ENCODE measurements at places on chromosomes 3 and 15.

- peaks cover 33% of the 10 kb centered on the region for H3K4me1 ChIP-seq
- DNase-seq, result no peak
- H3K4me3 ChIP-seq, result no peak overlapping the region
- peaks cover 8% of the 10 kb centered on the region for H3K36me3 ChIP-seq
- no peak overlapping the region for H3K27ac ChIP-seq
These were observed 133.1 kb downstream of the THSD4 start for GRCh38 chr15:71248386-71248785.

- no peak overlapping the region for H3K4me3 ChIP-seq
- no peaks in the 10 kb centered on the region for H3K27me3 ChIP-seq
- no peaks in the 10 kb centered on the region for H3K36me3 ChIP-seq
- H3K4me1 ChIP-seq, result peaks cover 40% of the 10 kb centered on the region
These were observed 105.1 kb upstream of the ETV5 start for GRCh38 chr3:186213946-186214345.

GRCh38 chr15:98712845-98713584 is 64.7 kb downstream of the IGF1R start:
- H3K27ac ChIP-seq, result no peak overlapping the region
- no peak overlapping the region for H3K4me3 ChIP-seq
- no peaks in the 10 kb centered on the region for H3K27me3 ChIP-seq
- no peak for DNase-seq

DNA sequence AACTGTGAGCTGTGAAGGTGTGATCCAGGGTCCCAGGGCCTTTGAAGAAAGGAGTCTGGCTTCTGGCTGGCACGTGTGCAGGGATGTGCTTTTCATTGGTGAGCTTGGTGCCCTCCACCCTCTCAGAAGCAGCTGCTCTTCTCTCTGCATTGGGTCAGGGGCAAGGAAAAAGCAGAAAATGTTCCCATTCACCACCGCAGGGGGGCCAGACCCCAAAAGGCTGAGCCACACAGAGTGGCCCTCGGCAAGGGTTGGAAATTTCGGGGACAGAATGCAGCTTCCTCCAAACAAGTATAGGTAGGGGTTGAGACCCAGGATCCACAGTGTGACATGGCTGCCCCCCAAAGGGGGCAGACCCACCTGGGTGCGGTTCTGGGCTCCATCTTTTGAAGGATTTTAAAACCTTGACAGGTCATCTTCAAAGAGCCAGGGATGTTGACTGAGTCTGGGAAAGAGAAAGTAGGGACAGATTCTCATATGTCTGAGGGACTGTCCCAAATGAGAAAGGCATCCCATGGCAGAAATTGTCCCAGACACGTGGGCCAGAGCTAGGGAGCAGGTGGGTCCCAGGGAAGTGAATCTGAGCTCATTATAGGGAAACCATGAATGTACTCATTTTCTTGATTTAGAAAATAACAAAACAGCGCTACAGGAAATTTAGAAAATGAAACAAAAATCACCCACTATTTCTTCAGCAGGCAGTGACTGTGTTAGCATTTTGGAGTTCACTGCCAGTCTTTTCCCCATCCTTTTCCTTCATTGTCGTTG is 2.7 kb downstream of the CSK start:
- no peaks in the 10 kb centered on the region for H3K36me3 ChIP-seq
- no peak overlapping the region for H3K4me3 ChIP-seq
- peaks cover 2% of the 10 kb centered on the region for H3K27me3 ChIP-seq
- H3K4me1 ChIP-seq, result peaks cover 53% of the 10 kb centered on the region
- no peak for DNase-seq

DNA sequence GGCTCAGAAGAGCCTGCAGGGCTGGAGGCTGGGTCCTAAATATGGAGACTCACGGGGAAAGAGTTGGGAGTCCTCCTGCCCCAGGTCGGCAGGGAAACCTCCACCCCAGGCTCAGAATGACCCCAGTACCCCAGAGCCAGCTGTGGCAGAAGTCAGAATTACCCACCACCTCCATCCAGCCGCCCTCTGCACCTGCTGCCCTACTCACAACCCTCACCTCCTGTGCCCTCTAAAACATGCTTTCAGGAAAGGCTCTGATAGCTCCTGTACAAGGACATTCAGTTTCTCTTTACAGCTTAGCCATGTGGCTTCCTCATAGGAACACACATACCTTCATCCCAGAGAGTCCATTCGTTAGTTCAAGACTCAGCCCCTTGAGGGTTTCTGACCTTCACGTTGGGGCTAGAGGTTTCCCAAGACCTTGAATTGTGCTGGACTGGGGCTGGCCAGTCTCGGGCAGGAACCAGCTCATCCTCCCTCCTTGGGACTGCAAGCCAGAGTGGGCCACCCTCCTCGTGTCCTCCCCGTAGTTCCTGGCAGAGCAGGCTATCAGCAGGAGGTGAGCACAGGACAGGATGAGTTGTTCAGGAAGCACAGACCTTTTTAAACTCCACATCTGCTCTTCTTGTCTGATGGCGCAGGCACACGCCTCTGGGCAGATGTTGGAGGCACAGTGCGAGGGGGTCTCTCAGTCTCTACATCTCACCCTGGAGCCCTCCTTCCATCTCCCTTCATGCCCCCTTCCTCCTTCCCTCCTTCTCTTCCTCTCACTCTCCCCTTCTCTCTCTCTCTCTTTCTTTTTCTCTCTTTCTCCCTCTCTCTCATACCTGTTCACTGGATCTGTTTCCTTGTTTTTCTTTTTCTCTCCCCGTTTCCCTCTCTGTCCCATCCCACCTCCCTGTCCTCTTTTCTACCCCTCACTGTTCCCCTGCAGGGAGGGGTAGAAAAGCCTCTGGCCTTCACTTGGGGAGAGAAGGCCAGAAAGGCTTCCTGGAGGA is 55.9 kb upstream of the NR2C2 start:
- no peak overlapping the region for H3K27ac ChIP-seq
- peaks cover 34% of the 10 kb centered on the region for H3K27me3 ChIP-seq
- no peak overlapping the region for H3K4me3 ChIP-seq
- no peaks in the 10 kb centered on the region for H3K36me3 ChIP-seq
- no peak for DNase-seq

DNA sequence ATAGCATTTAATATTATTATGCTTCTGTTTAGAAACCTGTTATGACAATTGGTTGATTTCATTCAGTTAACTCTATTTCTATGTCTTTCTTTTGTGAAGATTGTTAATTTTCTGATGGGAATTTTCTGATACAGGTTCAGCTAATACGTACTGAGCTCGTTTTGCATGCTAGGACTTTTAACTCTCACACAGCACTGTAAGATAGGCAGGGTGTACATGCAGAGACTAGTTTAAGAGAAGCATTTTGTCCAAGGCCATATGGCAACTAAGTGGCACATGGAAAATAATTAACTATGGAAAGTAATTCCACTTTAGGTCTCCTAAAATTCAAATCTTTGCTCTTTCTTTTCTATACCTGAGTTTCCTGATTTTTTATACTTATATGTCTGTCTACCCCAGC is 81.9 kb downstream of the IL1RAP start:
- H3K36me3 ChIP-seq, result no peaks in the 10 kb centered on the region
- H3K27me3 ChIP-seq, result no peaks in the 10 kb centered on the region
- H3K27ac ChIP-seq, result no peak overlapping the region
- no peak overlapping the region for H3K4me3 ChIP-seq
- H3K4me1 ChIP-seq, result peaks cover 13% of the 10 kb centered on the region

DNA sequence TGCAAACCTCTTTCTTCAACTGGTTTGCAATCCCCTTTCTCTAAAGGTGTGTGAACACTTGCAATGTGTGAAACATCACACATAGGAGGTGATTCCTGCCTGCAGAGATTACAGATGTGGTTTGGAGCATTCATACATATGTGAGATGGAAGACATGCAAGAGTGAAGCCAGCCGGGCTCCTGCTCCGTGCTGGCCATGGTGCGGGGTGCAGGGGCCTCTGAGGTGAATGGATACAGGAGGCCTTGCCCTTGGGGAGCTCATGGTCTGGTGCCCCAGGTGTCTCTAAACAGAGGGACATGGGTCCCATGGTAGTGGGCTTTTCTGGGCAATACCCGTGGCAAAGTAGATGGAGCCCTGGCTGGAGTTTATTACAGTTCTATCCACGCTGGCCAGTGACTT is 6.0 kb downstream of the SLC6A11 start:
- peaks cover 63% of the 10 kb centered on the region for H3K27me3 ChIP-seq
- no peaks in the 10 kb centered on the region for H3K4me1 ChIP-seq
- no peak overlapping the region for H3K27ac ChIP-seq
- H3K4me3 ChIP-seq, result no peak overlapping the region
- DNase-seq, result no peak

GRCh38 chr3:22734756-22735155 is 468.4 kb upstream of the UBE2E2 start:
- no peaks in the 10 kb centered on the region for H3K36me3 ChIP-seq
- no peak overlapping the region for H3K27ac ChIP-seq
- no peak overlapping the region for H3K4me3 ChIP-seq
- DNase-seq, result no peak

- no peaks in the 10 kb centered on the region for H3K27me3 ChIP-seq
- peaks cover 13% of the 10 kb centered on the region for H3K36me3 ChIP-seq
- H3K4me3 ChIP-seq, result peak overlapping the region; percentile 82
- H3K27ac ChIP-seq, result peak overlapping the region; percentile 98
- peaks cover 21% of the 10 kb centered on the region for H3K4me1 ChIP-seq
- DNase-seq, result peak; percentile 47
These were observed 1.2 kb upstream of the EIF3J start for GRCh38 chr15:44535523-44536301.

DNA sequence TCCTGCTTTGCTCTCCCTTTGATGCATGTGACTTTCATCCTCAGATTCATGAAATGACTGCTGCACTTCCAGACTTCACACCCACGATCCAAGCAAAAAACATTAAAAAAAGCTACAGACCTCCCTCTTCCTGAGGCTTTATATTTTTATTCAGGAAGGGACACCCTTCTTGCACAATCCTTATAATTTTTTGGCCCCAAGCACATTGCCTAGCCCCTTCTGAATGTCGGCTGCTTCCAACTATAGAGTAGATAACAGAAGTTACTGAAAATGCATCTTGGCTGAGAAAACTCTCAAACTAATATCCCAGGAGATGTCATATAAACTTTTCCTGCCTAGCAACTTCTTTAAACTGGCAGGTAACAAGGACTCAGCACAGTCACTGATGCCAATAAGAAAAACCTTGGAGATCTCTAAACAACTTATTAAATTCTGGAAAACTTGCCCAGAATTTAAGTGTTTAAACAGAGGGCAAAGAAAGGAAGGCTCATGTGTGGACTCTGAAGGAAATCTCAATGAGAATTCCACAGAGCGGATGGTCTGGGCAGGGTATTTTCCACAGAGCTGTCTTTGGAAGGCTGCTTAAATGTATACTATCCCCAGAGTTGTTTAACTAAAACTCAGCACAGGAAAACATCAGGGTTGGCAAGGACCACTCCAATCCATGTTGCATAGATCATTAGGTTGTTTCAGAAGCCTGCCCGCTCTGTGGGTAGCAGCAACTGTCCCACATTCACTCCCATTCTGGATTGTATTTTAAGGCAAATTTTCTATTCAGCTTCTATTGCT is 746.8 kb upstream of the LMCD1 start:
- no peak for DNase-seq
- no peaks in the 10 kb centered on the region for H3K4me1 ChIP-seq
- no peaks in the 10 kb centered on the region for H3K36me3 ChIP-seq
- H3K27me3 ChIP-seq, result no peaks in the 10 kb centered on the region

DNA sequence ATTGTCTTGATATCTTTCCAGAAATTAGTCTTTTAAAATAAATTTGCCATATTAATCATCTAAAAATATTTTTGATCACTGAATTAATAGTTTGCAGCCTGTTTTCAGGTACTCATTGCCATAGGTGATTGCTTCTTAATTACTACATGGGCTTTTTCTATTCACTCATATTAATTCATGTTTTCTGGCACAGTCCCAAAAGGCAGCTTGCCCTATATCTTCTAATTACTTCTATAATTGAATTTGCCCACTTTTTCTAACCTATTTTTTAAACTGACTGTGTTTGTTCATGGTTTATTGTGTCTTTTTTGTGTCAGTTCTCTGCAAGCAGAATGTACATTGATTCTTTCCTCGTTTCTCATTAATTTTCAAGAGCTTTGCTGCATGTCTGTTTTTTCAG is 85.7 kb upstream of the SOX2 start:
- H3K4me1 ChIP-seq, result peaks cover 22% of the 10 kb centered on the region
- H3K27me3 ChIP-seq, result peaks cover 36% of the 10 kb centered on the region
- H3K27ac ChIP-seq, result no peak overlapping the region
- no peaks in the 10 kb centered on the region for H3K36me3 ChIP-seq

DNA sequence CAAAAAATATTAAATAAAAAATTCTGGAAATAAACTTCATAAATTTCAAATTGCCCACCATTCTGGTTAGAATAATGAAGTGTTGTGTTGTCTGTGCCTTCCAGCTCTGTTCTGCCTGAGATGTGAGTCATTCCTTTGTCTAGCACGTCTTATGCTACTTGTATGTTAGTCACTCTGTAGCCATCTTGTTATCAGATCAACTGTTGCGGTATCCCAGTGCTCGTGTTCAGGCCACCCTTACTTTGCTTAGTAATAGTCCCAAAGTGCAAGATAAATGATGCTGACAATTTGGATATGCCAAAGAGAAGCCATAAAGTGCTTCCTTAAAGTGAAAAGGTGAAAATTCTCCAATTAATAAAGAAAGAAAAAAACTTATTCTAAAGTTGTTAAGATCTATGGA is 527.5 kb downstream of the NAALADL2 start:
- no peak overlapping the region for H3K4me3 ChIP-seq
- H3K36me3 ChIP-seq, result no peaks in the 10 kb centered on the region
- H3K4me1 ChIP-seq, result peaks cover 6% of the 10 kb centered on the region
- DNase-seq, result no peak
- no peaks in the 10 kb centered on the region for H3K27me3 ChIP-seq

DNA sequence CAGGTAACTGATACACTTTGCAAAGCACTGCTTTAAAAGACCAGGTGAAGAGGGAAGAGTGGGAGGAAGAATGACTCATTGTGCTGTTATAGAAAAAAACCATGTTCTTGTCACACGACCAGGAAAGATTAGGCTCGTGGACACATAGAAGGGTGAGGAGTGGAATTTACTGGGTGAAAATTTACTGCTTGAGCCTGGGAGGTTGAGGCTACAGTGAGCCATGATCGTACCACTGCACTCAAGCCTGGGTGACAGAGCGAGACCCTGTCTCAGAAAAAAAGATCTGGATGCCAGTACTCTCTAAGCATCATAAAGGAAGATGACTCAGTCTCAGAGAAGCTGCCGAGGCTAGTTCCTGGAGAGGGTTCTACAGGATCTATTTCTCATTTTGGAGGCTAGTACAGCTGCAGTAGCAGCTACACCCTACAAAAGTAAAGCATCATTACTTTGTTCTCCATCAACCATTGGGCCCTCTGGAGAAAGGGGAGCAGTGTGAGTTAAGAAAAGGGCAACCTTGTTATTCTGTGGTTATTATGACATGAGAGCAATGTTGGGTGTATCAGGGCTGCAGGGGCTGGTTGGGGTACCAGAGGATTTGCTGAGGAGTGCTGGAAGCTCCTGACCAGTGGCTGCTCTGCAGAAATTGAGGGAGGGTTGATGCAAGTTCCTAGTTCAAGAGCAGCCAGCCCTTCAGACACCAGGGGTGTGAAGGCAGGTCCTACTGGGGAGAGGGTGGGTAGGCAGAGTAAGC is 75.4 kb downstream of the CMTM8 start:
- no peak overlapping the region for H3K4me3 ChIP-seq
- H3K27me3 ChIP-seq, result no peaks in the 10 kb centered on the region
- H3K27ac ChIP-seq, result no peak overlapping the region
- H3K36me3 ChIP-seq, result no peaks in the 10 kb centered on the region

- H3K36me3 ChIP-seq, result no peaks in the 10 kb centered on the region
- no peaks in the 10 kb centered on the region for H3K4me1 ChIP-seq
- DNase-seq, result no peak
- no peaks in the 10 kb centered on the region for H3K27me3 ChIP-seq
- no peak overlapping the region for H3K27ac ChIP-seq
- H3K4me3 ChIP-seq, result no peak overlapping the region
These were observed 121.5 kb downstream of the PLCL2 start for GRCh38 chr3:17006132-17006852.

GRCh38 chr15:76360416-76360815 is 23.8 kb downstream of the ISL2 start:
- H3K27ac ChIP-seq, result no peak overlapping the region
- peaks cover 28% of the 10 kb centered on the region for H3K27me3 ChIP-seq
- H3K4me1 ChIP-seq, result peaks cover 30% of the 10 kb centered on the region
- no peak for DNase-seq

All from mesothelial cell of epicardium (in vitro differentiated cells).